IMR-90 (cell line): ENCODE measurements at places on chromosomes 2 and 18.

DNA sequence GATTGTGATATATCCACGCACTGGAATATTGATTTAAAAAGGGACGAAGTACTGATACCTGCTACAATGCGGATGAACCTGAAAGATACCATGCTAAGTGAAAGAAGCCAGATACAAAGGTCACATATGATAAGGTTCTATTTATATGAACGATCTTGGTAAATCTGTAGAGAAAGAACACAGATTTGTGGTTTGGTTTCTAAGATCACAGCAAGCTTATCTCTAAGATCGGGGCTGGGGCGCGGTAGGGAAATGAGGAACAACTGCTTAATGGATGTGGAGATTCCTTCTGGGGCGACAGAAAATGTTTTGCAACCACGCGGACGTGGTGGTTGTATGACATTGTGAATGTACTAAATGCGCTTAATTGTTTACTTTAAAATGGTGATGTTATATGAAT is 60.1 kb downstream of the NEDD4L start:
- H3K36me3 ChIP-seq, result no peaks in the 10 kb centered on the region
- H3K4me3 ChIP-seq, result no peak overlapping the region
- H3K27ac ChIP-seq, result no peak overlapping the region

DNA sequence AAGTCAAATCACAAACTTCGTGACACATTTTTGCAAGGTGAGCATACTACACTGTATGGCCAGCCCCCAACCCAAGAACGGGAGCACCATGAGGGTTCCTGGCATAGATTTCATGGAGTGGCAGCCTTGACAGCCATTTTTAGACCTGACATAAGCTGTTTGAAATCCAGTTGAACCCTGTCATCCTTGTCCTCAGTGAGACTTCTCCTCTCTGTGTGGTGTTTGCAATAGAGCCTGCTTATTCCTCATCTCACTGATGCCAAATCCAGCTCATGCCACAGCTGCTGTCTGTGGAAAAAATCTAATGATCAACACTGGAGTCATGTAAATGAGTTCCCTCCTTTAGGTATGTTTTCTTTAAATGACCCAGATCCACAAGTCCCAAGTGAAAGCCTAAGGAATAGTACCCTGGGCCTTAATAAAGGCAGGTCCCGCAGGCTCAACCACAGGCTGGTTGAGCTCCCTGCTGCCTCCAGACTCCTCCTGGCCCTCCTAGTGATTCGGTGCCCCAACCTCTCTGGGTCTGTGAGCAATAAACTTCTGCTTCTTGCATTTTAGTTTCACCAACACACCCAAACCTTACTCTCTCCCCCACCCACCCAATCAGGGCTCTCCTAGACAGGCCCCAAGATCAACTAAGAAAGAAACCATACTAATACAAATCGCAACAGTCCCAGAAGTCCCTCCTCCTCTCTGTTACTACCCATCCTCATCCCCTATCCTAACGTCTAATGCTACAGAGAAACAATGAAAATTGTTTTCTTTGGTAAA is 8.4 kb upstream of the CREG2 start:
- peak; percentile 17 for DNase-seq
- H3K4me1 ChIP-seq, result peaks cover 8% of the 10 kb centered on the region
- no peaks in the 10 kb centered on the region for H3K27me3 ChIP-seq

DNA sequence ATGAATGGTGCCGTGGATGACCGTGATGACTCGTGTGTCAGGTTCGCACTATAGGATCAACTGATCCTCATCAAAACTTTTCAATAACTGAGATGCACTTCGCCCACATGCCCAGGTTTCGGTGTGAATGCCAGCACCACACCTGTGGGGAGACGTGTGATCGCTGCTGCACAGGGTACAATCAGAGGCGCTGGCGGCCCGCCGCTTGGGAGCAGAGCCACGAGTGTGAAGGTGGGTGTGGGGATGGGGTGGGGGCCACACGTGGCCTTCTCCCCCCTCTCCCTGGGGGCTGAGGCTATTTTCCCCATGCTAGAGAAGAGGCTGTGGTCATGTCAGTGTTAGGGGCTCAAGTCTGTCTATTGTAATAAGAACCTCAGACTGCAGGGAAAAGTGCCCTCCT is 69.0 kb downstream of the LAMA3 start:
- H3K4me1 ChIP-seq, result no peaks in the 10 kb centered on the region
- H3K27me3 ChIP-seq, result peaks cover 13% of the 10 kb centered on the region
- H3K27ac ChIP-seq, result no peak overlapping the region
- no peak for DNase-seq
- no peaks in the 10 kb centered on the region for H3K36me3 ChIP-seq
- no peak overlapping the region for H3K4me3 ChIP-seq

- no peak overlapping the region for H3K4me3 ChIP-seq
- no peaks in the 10 kb centered on the region for H3K27me3 ChIP-seq
- DNase-seq, result no peak
- no peaks in the 10 kb centered on the region for H3K4me1 ChIP-seq
These were observed 330.0 kb upstream of the RND3 start for GRCh38 chr2:150817422-150817821.

DNA sequence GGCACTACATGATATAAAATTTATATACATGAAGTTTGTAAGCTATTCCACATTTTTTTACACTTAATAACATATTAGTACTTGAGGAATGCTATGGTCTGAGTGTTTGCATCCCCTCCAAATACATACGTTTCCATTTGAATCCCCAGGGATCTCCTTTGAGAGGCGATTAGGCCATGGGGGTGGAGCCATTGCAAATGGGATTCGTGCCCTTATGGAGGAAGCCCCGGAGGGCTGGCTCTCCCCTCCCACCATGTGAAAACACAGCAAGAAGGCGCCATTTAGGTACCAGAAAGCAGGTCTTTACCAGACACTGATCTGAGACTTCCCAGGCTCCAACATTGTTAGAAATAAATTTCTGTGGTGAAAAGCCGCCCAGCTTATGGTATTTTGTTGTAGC is 20.8 kb upstream of the MBP start:
- H3K4me3 ChIP-seq, result no peak overlapping the region
- no peak for DNase-seq
- no peaks in the 10 kb centered on the region for H3K4me1 ChIP-seq
- no peak overlapping the region for H3K27ac ChIP-seq
- H3K36me3 ChIP-seq, result no peaks in the 10 kb centered on the region
